ENCODE measurements at places on chromosomes 1 and 21.

DNA sequence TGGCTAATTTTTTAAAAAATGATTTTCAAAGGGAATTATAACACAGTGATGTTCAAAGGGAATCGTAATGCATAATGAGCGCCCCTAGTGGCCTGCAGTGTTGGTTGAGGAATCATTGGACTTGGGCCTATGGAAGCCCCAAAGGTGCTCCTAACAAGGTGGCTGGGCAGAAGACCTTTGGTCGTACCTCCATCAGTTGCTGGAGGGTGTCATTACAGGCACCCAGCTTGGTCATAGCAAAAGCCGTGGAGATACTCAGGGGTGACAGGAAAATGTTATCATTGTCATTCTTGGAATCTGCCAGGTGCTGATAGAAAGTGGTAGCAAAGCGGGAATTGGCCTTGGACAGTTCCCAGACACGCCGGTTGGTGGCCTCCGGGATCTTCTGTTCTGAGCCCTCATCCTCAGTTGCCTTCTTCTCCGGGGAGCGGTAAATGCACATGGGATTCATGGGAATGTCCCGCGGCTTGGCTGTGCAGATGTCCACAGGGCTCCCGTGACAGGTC is 2.7 kb downstream of the SERPINC1 start:
- no peak overlapping the region for H3K27ac ChIP-seq
- H3K4me1 ChIP-seq = no peaks in the 10 kb centered on the region
- DNase-seq = no peak

- H3K4me3 ChIP-seq = no peak overlapping the region
- no peak for DNase-seq
- H3K36me3 ChIP-seq = no peaks in the 10 kb centered on the region
- H3K27me3 ChIP-seq = no peaks in the 10 kb centered on the region
- H3K27ac ChIP-seq = no peak overlapping the region
- no peaks in the 10 kb centered on the region for H3K4me1 ChIP-seq
Observed at GRCh38 chr1:215749414-215749813, 182.3 kb downstream of the KCTD3 start.

- H3K4me1 ChIP-seq = no peaks in the 10 kb centered on the region
- H3K4me3 ChIP-seq = no peak overlapping the region
- no peak for DNase-seq
- H3K36me3 ChIP-seq = peaks cover 12% of the 10 kb centered on the region
- no peak overlapping the region for H3K27ac ChIP-seq
- H3K27me3 ChIP-seq = no peaks in the 10 kb centered on the region
Observed at GRCh38 chr1:243346468-243346867, 90.6 kb downstream of the SDCCAG8 start.

GRCh38 chr1:154347961-154348360 is 22.6 kb downstream of the ATP8B2 start:
- H3K27me3 ChIP-seq = no peaks in the 10 kb centered on the region
- no peak overlapping the region for H3K27ac ChIP-seq

DNA sequence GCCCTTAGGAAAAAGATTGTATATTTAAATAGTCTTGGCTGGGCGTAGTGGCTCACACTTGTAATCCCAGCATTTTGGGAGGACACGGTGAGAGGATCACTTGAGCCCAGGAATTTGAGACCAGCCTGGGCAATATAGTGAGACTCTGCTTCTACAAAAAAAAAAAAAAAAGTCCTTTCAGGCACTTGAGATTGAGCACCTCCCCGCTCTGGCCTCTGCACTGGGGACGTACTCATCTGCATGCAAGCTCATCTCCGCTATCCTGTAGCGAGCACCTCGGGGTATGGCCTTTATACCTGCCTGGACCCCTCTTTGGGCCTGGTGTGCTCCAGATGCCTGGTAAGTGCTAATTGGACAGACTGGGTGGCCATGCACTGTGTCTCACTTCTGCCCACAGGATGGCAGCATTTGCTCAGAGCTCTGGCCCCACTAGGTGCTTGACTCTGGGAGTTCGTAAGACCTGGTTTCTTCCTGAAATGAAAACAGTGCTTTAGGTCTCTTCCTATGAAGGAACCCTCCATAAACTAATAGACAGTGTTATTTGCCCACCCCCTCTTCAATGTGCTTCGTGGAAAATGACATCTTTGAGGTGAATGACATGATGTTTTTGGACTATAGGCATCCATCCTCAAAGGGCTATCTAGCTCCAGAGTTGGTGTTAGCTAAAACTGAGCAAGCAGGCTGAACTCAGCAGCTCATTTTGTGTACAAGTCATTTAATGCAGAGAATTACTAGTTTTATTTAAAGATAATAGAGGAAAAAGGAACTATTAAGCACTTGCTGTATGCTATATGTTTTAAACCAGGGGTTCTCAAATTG is 61.7 kb upstream of the ADAR start:
- no peak overlapping the region for H3K27ac ChIP-seq
- no peaks in the 10 kb centered on the region for H3K36me3 ChIP-seq
- no peaks in the 10 kb centered on the region for H3K27me3 ChIP-seq
- no peak overlapping the region for H3K4me3 ChIP-seq

GRCh38 chr1:225378880-225379279 is 49.0 kb downstream of the LBR start:
- no peaks in the 10 kb centered on the region for H3K4me1 ChIP-seq
- no peaks in the 10 kb centered on the region for H3K36me3 ChIP-seq

- no peaks in the 10 kb centered on the region for H3K27me3 ChIP-seq
- H3K27ac ChIP-seq = no peak overlapping the region
- H3K4me3 ChIP-seq = no peak overlapping the region
- no peaks in the 10 kb centered on the region for H3K36me3 ChIP-seq
- H3K4me1 ChIP-seq = no peaks in the 10 kb centered on the region
- DNase-seq = no peak
Observed at GRCh38 chr1:212155219-212155618, 119.7 kb downstream of the DTL start.

DNA sequence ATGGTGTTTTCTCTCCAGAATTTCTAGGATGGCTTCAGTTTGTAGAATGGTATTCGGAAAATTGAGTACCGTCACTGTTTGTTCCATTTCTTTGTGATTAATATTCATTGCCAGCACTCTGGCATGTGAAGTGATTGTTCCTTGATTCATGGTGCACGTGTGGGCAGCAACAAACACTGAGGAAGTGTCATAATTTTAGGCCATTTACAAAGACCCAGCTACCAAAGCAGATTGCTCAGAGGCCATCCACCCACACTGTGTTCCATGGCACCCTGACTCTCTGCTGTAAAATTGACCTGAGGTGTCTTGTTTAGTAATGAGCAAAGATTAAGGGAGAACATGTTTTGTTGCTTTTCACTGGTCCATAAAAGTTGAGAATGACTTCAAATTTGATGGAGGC is 250.9 kb upstream of the FMN2 start:
- DNase-seq = no peak
- no peaks in the 10 kb centered on the region for H3K36me3 ChIP-seq
- no peaks in the 10 kb centered on the region for H3K4me1 ChIP-seq

Data from ascending aorta (tissue), 2 donors.